ENCODE measurements at places on chromosomes 2 and 18.

DNA sequence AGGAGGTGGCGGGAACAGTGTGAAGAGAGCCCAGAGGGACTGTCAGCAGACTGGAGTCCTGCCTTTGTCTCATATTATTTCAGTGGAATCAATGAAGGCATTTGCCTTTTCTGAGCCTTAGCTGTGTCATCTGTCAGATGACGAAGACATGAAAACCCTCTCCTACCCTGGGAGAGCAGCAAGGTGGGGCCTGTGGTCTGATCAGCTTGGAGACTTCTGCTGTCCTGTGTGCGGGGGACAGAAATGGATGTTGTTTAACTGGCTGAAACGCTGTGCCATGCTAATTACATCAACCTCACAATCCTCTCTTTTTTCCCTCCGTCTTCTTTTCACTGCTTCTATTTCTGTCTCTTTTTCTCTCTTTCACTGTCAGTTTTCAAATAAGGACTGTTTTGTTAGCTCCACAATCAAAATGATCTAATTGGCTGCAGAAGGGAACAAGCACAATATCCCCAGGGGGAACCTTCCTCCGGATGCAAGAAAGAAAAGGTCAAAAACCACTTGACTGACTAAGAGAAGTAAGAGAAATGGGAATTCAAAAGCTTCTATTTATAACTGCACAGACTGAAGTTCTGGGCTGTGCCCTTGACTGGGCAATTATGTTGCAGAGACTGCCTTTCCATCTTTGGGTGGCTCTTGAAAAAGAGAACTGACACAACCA is 340.1 kb downstream of the CLIP4 start:
- DNase-seq, result no peak

DNA sequence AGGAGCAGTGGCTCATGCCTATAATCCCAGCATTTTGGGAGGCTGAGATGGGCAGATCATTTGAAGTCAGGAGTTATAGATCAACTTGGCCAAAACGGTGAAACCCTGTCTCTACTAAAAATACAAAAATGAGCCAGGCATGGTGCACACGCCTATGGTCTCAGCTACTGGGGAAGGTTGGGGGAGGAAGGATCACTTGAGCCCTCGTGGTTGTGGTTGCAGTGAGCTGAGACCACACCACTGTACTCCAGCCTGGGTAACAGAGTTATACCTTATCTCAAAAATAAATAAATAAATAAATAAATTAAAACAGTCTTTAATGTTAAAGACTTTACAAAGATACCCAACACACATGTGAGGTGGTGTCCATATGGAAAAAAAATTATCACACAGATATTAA is 134.0 kb downstream of the C2orf74 start:
- no peak for DNase-seq

- no peak for DNase-seq
Measured at GRCh38 chr18:55031164-55031563, 71.9 kb upstream of the CCDC68 start.

GRCh38 chr2:43634604-43635306 is 2.3 kb upstream of the PLEKHH2 start:
- peak; percentile 49 for DNase-seq

- no peak for DNase-seq
Measured at GRCh38 chr2:205188239-205189138, 493.8 kb upstream of the NRP2 start.

DNA sequence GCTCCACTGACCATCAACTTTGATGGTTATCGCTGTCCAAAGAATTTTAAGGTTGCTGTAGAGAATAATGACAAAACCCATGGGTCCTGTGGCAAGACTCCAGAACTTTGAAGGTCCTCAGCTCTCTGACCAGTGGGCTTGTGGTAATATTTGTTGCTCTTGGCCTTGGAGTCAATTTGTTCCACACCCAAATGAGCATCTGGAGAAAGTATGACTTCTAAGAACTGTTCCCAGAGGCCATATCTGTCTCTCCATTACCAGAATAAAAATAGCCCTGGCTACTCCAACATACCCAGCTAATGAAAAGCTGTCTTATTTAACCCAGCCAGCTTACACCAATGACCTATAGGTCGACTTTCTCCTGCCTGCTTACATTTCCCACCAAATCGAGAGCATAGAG is 466.4 kb downstream of the MEIS1 start:
- no peak for DNase-seq

- DNase-seq, result no peak
Measured at GRCh38 chr2:29259221-29259620, 144.0 kb downstream of the CLIP4 start.

- peak; percentile 24 for DNase-seq
Measured at GRCh38 chr18:31723990-31724711, 36.5 kb downstream of the SLC25A52 start.

DNA sequence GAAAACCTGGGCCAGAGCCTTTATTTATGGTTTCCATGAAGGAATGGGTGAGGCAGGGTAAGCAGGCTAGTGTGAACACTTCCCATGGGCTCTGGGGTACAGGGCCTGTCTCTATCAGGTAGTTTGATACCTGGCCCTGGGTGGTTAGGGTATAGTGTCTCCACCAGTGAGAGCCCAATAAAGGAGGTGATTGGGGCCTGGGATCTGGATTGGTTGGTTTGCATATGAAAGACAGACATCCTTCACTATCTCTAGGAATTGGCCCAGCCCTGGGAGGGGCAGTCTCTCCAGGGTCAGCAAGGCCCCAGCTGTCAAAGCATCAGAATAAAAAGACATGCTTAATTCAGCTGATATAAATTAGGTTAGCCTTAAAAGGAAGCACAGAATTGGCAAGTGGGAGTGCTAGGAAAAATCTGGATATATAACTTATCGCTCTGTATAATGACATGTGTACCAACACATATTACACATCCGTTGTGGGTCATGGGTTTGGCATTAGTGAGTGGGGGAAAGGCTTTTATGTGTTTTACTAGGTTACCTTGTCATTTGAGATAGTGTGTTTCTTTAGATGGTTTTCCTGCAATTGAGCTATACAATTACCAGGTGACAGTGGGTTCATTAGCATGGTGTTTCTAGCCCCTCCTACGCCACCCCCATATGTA is 18.5 kb upstream of the TMEM178A start:
- no peak for DNase-seq

GRCh38 chr2:152394326-152394725 is 59.4 kb downstream of the FMNL2 start:
- no peak for DNase-seq

- DNase-seq, result no peak
Measured at GRCh38 chr2:89848763-89849368, 1157.4 kb downstream of the RPIA start.

GRCh38 chr2:114170070-114170469 is 272.4 kb upstream of the DPP10 start:
- DNase-seq, result no peak

DNA sequence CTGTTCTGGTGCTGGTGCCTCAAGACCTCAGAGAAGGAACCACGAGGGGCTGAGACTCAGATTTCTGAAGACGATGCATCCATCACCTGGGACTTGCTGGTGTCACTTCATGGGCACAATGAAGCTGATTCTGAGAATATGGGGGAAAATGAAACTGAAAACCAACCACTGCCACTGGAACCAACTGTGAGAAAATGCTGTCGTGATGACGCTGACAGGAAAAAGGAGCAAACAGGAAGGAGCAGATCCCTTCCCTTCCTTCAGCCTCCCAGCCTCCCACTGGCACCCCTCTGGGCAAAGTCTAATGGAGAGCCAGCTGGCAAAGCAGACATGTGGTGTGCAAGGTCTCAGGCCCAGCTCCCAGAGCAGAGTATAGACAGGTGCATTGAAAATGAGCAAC is 109.7 kb downstream of the FOXI3 start:
- no peak for DNase-seq

DNA sequence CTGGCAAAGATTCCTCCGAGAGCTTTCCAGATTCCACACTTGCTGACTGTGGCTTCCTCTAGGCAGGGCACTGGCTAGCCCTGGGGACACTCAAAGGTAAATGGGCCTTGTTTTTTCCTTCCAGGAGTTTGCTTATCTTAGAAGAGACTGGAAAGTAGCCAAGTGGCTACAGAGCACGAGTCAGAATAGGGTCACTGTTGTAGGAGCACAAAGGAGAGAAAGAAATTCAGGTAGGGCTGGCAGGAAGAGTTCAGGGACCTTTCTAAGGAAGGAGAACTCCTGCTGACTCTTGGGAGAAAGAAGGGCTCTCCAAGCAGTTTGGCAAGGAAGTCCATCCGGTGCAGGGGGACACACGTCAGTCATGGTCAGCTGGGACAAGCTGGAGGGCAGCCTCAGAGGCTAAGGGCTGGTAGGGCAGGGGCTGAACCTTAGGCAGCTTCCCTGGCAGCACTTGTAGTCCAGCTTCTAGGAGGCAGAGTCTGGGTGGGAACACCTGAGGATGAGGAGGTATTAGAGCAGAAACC is 39.5 kb downstream of the NIFK start:
- no peak for DNase-seq

DNA sequence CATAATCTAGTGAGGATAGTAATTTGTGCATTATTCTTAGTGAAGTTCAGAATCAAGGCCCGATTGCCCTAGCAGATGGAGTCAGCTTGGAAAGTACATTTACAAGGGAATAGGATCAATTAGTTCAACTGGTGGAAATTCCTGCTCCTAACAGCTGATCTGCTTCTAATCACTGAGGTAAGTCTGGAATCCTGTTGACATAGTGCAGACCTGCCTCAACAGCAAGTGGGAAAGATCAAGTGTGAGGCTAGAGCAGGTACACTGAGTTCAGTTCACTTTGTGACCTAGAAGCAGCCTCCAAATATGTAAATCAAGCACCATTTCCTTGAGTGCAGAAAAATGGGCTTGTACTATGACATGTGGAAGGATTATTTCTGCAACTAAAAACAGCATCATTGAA is 111.2 kb upstream of the NOSTRIN start:
- DNase-seq, result no peak

DNA sequence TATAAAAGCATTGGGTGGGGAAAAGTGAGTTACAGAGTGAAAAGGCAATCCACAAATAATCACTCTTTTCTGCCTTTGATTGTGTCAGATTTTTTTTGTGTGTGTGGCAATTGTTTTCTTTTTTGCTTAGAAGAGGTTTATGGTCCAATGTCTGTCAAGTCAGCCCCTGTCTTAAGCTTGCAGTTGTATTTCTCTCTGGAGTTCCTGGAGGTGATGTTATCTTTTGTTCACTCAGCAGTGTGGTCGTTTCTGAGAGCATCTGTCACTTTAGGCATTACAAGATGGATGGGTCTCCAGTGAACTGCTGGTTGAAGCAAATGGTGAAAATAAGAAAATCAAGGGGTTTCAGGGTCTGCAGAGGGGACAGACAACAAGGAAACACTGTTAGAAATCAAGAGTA is 121.3 kb downstream of the GREB1L start:
- DNase-seq, result no peak

DNA sequence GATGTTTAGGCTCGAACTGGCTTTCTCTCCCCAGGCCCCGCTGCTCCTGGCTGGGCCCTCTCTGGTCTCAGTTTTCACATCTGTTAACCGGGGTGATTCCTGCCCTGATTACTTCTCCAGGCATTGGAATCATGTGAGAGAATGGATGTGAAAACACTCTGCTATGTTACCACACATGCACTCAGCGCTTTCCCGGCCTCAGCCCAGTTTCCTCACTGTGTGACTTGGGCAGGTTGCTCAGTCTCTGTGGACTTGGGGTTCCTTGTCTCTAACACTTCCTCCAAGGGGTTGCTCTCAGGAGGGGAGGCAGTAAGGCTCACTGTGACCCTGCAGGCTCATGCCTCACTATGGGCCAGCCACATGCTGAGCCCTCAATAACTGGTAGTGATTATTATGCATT is 230.4 kb upstream of the HS6ST1 start:
- no peak for DNase-seq

DNA sequence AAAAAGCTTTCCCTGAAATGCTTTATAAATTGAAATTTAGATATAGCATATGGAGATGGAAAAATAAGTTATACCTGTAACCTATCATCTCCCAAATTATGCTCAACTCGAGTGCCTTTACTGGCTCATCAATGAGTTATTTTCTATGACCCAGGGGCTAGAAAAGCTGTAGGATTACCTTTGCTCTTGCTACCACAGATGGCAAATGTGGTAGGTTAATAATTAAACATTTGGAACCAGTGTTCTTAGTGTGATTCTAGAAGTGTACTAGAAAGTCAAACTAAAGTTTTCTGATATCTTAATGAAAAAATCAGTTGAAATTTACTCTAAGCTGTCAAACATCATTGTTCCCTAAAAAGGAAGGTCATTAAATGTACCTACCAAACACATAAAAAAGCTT is 22.5 kb downstream of the ALS2 start:
- no peak for DNase-seq

GRCh38 chr18:76720683-76721082 is 101.7 kb upstream of the ZNF236 start:
- no peak for DNase-seq

GRCh38 chr2:8860239-8860638 is 22.8 kb upstream of the KIDINS220 start:
- DNase-seq, result no peak

DNA sequence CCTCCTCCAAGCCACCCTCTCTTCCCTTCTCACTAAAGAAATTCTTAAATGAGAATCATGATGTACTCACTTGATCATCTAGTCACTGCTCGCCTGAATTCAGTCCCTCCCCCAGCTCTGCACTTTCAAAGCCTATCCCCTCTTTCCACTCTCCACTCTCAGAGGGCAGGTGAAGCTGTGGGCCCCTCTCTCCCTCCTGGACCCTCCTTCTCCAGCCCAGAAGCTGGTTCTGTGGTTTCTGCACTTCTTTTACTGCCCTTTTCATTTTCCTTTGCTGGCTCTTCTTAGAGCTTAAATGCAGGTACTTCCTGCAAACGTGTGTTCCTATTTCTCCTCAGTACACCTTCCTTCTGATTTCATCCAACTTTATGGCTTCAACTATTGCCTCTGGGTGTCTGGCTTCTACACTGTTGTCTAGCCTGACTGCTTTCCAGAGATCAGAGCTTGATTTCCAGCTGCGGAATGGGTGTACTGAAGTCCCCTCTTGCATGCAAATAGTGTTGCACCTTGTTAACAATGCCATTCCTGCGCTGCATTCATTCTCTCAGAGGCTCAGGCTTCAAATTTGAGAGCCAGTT is 15.3 kb upstream of the TXNDC2 start:
- no peak for DNase-seq

DNA sequence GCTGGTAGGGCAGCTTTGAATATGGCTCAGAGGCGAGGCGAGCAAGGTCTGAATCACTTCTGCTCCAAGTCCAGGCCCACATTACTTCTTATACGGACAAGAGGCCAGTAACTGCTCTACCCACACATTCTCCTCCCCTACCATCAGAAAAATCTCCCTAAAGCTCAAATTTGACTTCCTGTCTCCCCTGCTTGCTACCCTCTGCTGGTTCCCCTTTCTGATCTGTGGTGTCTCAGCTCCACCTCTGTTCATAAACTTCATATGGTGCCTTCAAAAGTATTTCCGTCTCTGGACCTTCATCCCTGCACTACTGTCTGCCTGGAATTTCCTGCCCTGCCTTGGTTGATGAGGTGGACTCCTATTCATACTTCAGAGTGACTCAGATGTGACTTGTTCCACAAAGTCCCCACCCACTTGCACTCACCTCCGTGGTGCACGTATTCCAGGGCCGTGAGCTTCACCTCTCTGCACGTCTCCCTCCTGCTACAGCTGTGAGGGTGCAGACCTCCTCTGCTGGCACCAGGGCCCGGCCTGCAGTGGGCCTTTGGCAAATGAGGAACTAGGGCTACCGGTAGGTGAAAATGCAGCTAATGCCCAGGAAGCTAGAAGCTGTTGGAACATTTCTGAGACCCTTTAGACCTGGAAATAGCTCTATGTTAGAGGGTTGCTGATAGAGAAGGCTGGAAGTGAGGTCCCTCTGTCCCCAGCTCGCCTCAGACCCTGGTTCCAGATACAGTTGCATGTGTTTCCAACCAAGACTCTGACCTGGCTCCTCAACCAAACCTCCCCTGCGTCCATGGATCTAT is 24.6 kb upstream of the KCMF1 start:
- no peak for DNase-seq
